ENCODE measurements at places on chromosomes 6 and 20.

GRCh38 chr6:760982-761955 lies 68.3 kb upstream of the EXOC2 start:
- DNase-seq, result no peak

DNA sequence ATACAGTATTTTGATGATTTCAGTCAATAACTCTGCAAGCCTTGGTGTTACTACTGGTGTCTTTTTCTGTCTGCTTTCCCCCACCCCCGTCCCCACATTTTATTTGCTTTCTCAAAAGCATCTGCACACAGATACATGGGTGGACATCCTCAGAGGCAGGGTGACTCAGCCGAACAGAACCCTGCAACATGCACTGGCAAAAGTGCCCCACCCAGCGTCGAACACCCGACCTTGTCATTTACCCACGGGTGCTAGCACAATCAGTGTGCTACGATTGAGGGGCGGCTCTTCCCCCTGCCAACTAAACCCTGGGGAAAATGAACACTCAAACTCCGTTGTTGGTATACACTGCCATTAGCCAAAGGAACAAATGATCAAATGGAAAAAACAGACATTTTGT lies 115.9 kb upstream of the NAA20 start:
- DNase-seq, result no peak

GRCh38 chr6:107571354-107571753 lies 81.4 kb downstream of the SOBP start:
- DNase-seq, result no peak

- no peak for DNase-seq
Measured at GRCh38 chr6:169115632-169116031, 138.0 kb downstream of the THBS2 start.

DNA sequence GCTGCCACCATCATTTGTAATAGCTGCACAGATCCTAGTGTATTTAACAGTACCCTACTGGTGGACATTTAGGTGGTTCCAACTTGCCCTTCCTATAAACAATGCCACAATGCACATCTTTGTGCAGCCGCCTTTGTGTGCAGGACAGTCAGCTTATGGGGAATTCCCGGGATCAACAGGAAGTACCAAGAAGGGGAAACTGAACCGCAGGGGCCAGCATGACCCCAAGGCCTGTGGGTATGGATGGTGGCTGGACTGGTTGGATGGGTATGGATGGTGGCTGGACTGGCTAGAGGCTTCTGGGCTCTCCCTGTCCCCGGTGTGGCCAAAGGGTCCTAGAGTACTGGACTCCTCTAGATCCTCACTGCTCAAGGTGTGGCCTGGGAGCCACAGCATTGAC lies 46.7 kb downstream of the CEBPB start:
- peak; percentile 82 for DNase-seq

- no peak for DNase-seq
Measured at GRCh38 chr6:120357447-120357846, 976.8 kb downstream of the TBC1D32 start.

DNA sequence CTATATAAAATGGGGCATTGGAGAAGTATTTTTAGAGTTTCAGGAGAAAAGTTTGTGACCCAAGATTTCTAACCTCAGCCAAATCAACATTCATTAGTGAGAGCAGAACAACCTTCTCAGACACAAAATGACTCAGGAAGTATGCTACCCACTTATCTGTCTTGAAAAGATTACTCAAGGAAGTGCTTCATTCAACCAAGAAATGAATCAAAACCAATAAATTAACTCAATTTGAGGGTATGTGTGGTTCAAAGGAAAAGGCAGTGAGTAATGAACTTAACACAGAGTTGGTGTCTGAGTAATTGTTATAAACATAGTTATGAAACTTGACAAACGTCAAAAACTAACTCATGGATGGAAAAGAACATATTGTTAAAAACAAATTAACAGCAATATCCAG lies 227.6 kb downstream of the HAO1 start:
- DNase-seq, result no peak

- DNase-seq, result no peak
Measured at GRCh38 chr6:46748940-46749503, 2.3 kb downstream of the ANKRD66 start.

DNA sequence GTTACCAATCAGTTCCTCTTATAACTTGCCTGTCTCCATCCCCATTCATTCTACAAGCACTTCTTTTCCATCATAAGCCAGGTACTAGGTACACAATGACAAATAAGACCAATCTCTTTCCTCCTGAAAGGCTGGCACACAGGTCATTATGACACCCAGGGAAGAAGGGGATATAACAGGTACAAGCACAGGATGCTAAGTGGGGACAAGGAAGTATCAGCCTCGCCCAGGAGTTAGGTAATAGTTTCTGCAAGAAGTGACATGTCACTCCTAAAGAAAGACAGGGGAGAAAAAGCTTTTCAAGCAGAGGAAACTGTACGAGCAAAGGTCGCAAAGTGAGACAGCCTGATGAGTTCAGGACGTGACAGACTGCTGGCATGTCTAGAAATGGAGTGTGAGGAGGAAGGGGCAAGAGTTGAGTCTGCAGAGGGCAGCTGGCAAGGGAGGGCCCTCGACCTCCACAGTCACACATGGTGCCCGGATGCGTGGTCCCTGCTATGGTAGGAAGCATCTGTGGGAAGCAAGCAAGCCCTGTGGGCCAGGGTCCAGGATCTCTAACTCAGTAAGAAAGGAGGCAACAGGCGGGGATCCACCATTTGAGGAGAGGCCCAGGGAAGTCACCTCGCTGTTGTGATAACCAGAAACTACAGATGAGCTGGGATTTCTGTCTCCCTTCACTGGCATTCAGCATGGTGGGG lies 40.4 kb downstream of the GPLD1 start:
- no peak for DNase-seq

DNA sequence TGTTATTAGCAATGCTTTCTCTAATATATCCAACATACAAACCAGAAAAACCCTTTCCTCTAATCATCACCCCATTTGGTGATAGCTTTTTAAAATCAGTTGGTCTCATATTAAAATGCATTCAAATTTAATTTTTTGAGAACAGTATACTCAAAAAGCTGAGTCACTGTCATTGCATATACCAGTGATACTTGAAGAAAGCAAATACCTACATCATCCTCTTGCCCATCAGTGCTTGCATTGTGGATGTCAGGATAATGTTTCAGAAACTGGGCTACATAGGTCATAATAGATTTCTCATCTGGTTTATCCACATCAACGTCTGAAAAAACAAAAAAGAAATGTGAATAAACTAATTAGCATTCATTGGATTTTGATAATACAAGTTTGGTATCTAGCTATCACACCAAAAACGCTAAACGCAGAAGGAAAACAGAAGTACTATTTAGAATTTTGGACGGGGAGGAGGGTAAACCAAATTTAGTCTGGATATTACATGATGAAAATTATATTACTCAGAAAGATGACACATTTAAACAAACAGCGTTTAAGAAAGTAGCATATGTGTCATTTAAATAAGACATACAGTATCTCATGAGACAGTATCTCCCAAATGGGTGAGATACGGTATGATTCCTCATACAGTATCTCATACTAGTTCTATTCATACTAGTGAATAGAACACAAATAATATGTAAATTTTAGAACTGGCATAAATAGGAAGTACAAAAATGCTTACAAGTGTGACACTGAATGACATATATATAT lies 134.6 kb downstream of the SYNE1 start:
- DNase-seq, result no peak

DNA sequence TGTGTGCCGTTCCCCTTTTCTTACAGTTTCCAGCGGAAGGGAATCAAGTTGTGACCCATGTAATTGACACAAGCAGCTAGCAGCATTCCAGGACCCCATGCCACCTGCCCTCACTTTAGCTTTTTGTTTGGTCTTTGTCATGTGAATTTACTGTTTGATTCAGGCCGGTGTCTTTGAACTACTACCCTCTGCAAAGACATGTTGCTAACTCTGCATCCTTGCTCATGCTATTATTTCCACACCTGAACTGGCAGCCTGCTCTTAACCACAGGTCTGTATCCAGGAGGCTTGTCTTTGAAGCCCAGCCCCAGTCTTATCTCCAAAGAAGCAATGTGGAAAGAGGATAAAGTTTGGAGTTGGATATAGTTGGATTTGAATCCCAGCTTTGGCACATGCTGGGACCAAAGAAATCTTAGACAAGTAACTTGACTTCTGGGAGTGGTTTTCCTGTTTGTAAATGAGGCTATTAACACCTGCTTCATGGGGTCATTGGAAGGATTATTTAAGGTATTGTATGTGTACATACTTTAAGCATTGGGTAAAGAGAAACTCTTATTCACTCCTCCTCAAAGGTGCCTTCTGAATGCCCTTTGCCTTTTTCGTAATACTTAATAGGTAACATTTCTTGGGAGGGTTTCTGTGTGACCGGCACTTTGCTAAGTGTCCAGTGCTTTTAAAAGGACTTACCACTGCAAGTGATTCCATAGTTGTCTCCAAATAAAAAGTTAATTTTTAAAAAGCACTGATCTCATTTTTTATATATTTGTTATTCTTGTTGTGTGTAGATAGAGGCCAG lies 52.4 kb downstream of the RALY start:
- no peak for DNase-seq

GRCh38 chr20:24034820-24035219 lies 46.2 kb upstream of the GGTLC1 start:
- DNase-seq, result no peak

GRCh38 chr6:56848105-56848504 lies 106.8 kb upstream of the BEND6 start:
- DNase-seq, result no peak

GRCh38 chr6:159062564-159062945 lies 17.8 kb upstream of the TAGAP start:
- DNase-seq, result no peak

DNA sequence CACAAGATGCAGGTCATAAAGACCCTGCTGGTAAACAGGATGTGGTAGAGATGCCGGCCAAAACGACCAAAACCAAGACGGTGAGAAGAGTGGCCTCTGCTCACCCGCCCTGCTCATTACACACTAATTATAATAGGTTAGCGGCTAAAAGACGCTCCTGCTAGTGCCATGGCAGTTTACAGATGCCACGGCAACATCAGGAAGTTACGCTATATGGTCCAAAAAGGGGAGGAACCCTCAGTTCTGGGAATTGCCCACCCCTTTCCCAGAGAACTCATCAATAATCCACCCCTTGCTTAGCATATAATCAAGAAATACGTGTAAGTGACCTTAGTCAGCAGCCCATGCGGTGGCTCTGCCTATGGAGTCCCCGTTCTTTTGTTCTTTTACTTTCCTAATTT lies 17.6 kb downstream of the BHLHE23 start:
- no peak for DNase-seq

Measured in COLO829 (cell line).